Foreskin fibroblast (primary cell): ENCODE measurements at places on chromosomes 4 and X.

GRCh38 chrX:63387411-63387810, 36.3 kb upstream of the SPIN4 start:
- no peak for DNase-seq

GRCh38 chr4:10074767-10075105, 41.9 kb downstream of the WDR1 start:
- peak; percentile 47 for DNase-seq

DNA sequence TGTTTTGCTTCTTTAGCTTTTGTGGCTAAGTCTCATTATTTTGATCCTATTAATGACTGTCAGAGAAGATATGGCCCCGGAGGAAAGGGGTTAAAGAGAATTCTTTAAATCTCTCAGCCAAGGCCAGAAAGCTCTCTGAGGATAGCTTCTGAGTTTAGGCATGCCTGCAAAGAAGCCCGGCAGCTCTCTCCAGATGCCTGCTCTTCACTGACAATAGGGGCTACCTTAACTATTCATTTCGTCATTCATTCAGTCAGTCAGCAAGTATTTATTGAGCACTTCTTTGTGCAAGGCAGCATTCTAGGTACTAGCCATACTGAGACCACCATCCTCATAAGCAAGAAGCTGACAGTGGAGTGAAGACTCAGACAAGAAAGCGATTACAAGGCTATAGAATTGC, 34.0 kb upstream of the BMP15 start:
- DNase-seq = no peak

DNA sequence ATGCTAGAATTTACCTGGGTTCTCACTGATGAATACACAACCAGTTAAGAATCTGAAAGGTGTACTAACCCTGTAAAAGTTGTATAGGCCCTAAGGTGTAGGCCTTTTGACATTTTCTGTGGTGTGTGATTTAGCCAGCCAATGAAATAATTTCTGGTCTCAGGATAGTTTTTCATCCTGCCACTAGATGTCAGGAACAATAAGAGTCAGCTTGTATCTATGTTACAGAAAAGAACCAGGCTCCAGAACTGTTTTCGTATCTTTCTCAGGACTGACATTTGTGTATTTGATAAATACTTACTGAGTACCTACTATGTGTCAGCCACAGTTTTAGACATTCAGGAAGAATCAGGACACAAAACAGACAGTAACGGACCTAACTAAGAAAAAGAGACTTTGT, 673.6 kb upstream of the TENM3 start:
- no peak for DNase-seq

- no peak for DNase-seq
Measured at GRCh38 chrX:31500921-31501320, 429.1 kb upstream of the FTHL17 start.

DNA sequence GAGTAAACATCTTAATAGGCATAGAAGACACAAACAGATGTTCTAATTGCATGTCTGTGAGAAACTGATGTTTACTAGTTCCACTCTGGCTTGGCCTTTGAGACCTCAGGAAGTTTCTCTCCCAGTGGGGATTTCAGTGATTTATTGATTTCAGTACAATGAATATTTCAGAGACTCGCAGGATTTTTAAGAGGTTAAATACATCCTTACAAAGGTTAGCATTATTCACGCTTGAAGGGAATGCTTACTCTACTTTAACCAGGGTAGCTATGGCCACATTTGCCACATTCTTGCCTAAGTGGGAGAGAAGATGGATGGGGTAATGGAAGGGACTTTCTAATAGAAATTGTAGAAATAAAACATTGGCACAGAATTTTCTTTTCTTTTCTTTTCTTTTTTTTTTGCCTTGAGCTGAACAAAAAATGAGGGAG, 480.1 kb downstream of the SPRY1 start:
- no peak for DNase-seq

GRCh38 chrX:154304846-154305245, 9.3 kb downstream of the TKTL1 start:
- no peak for DNase-seq

DNA sequence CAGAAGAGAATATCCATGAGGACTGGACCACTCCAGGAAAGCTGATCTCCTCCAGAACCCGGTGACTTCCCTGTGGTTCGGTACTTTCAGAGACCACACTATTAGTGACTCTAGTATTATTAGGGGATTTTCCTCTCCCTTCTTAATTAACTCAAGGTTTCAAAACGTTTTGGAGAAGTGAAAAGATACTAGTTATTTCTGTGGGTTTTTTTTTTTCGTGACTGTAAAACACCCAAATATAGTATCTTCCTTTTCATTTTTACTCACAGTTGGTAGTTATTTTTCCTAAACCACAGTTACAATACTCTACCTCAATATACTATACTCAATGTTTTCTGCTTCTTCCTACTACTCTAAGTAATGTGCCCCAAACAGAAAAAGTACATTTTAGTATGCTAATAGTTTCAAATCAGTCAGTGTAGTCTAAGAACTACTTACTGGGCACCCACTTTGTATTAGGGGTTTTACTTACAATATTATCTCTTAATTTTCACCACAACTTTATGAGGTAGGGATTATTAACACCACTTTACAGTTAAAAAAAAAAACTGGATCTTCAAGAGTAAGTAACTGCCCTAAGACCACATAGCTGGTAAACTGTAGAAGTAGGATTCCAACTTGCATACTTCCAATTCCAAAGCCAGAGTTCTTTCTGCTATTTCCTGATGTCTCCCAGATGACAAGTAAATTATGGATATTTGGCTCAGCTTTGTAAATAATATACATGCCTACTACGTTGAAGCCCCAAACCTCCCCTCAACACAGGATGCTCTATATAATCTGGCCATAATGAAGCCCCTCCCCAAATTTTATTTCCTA, 45.0 kb downstream of the SLC9A7 start:
- DNase-seq = no peak

DNA sequence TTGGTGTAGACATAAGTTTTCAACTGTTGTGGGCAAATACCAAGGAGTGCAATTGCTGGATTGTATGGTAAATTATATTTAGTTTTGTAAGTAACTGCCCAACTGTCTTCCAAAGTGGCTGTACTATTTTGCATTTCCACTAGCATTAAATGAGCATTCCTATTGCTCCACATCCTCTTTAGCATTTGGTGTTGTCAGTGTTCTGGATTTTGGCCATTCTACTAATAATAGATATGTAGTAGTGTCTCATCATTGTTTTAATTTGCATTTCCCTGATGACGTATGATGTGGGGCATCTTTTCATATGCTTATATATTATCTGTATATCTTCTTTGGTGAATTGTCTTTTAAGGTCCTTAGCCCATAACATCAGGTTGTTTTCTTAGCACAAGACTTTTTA, 17.3 kb downstream of the PGAM4 start:
- peak; percentile 7 for DNase-seq

GRCh38 chr4:184684491-184685189, 35.1 kb downstream of the PRIMPOL start:
- DNase-seq = no peak

- no peak for DNase-seq
Measured at GRCh38 chr4:68864438-68865187, 48.8 kb downstream of the UGT2B10 start.

- DNase-seq = no peak
Measured at GRCh38 chr4:102321260-102321995, 23.9 kb downstream of the SLC39A8 start.

DNA sequence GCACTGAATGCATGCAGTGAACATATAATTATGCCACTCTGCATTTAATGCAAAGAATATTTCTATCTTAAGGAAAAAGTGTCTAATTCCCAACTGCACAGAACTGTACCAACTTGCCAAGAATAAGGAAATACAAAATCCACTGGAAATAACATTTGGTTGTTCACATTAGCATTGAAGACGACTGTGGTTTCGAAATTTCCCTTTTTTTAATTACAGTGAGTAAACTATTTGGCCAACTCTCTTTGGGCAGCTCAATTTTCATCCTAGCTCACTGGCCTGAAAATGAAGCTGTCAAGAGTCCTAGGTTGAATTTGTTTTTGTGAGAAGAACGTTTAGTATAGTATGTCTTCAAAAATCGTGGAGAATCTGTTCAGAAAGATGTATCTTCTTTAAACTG, 81.6 kb upstream of the MID1 start:
- DNase-seq = no peak

DNA sequence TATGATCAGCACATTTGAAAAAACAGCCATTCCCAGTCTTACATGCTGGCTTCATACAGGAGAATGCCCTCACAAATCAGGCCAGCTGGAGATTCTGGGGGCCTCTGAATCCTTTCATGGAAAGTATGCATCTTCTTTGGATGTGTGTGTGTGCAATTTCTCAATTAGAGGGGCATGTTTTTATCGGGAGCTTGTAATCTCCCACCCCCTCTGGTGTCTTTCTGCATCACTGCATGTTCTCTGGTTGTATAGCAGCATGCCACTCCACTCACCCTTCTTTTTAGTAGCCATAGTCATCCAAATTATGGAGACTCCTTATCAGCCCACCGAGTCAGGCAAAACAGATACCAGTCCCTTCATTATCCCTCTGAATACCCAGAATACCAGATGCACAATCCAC, 282.2 kb upstream of the SLIT2 start:
- peak; percentile 36 for DNase-seq

DNA sequence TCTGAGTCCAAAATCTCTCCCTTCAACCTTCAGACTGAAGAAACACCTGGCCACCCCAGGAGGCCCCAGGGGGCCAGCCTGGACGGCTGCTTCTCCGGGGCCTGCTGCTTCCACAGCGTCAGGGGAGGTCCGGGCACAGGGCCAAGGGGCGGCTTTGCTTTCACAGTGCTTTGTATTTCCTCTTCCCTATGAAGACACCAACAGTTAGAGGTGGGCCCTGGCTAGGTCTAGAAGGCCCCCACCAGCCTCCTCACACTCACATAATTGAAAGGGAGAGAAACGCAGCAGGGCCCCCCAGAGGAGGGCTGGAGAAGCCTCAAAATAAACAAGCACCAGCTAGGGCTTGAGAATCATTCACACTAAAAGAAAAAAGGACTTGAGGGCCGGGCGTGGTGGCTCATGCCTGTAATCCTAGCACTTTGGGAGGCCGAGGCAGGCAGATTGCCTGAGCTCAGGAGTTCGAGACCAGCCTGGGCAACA, 17.8 kb downstream of the SCD5 start:
- no peak for DNase-seq

DNA sequence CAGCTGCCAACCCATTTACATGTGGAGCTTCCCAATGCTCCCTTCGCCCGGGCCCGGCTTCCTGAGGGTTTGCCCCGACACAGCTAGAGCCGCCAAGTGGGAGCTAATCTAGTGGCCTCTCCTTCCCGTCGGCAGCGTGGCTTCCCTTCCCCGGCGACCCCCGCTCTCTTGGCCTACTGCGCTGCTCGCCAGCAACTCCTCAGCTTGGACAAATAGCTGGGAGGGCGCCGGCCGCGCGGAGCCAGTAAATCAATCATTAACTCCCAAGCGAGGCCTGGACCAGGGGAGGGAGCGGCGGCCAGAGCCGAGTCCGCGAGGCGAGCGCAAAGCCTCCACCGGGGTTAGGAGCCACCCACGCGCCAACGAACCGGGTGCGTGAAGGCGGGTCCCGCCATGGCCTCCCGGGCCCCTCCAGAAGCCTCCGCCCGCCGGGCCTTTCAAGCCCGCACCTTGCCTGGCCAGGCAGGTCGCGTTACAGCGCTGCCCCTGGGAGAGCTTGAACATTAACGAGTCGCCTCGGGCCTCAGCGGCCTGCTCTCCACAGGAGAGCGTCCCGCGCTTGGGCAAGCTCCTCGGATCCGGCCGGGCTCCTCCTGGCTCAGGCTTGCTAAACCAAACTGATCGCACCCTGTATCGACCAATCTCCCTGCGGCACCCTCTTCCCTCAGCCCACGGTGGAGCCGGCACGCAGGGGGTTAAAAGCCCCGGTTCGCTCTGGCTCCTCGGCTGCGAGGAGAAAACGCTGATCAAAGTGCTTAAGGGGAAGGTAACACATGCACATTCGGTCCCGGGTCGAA, 10.6 kb upstream of the BCOR start:
- no peak for DNase-seq

DNA sequence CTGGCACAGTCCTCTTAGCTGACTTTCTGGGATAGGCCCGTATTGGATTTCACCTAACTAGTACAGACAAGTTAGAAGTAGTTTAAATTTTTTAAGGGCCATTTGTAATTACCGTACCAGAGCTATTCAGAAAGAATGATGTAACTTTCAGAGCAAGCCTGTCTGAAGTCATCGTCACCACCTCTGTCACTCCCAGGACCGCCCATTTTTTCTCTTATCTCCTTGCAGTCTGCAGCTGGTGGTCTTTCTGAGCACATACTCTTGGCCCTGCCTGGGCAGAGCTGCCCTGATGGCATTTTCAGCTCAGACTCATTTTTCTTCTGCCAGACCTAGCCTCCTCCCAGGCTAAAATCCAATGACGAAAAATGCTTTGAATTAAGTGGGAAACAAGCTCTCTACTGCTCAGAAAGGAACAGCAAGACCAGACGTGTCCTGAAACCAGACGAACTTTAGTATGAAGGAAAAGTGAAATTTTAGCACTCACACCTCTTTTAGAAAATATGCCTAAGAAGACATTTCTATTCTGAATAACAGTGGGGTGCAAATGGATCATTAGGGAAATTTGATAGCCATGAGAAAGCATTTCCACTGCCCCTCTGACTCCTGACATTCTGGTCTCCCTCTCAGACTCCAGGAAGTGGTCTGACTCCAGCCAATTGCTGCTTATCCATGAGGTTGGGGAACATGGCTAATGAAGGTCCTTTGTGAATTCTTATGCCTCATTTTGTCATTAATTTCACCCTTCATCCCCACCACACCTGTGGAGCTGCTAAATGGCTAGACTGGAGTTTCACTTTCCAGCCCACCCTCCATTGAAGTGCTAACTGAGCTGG, 162.4 kb upstream of the GYPA start:
- no peak for DNase-seq

- DNase-seq = peak; percentile 64
Measured at GRCh38 chr4:185470501-185471195, 885 bp downstream of the CCDC110 start.

GRCh38 chr4:155426953-155427352, 50.2 kb upstream of the MAP9 start:
- no peak for DNase-seq

DNA sequence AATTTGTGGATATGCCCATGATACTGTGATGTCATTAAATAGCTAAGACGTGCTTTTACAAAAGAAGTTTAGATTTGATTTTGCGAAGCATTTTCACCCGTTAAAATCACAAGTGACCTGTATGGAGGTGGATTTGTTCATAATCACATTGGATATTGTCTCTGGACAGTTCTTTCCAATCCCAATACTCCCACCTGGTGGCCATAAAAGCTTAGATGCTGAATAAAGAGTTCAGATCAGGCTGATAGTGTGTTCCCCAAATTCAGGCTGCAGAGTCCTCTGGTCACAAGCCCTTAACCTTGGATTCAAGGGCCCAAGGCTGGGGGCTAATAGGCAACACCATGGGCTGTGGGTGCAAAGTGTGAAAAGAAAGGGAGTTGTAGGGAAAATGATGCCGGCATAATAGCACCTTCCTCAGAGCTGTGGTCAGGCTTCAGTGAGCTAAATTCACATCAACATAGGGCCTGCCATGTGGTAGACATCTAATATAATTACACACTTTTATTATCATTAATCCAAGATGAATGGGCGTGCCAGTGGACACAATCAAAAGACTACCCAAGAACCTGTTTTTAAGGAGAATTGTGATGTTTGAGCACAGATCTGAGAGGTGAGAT, 28.1 kb downstream of the SMIM43 start:
- peak; percentile 42 for DNase-seq
